ENCODE measurements at places on chromosomes 3 and 15. TPM values are rescaled to one million over a fixed set of nuclear protein-coding genes. Genes with fewer than 3 reads are reported as not detected.

The SCAPER gene
- total RNA-seq: 4.0 TPM

The USP50 gene
- total RNA-seq: 0.19 TPM

The PLA2G4D gene
- total RNA-seq: not detected

The FGF7 gene
- total RNA-seq: not detected

The GRIP2 gene
- total RNA-seq: 2.0 TPM

The CIB2 gene
- total RNA-seq: 25.7 TPM

The SPATA12 gene
- total RNA-seq: 0.62 TPM

The XIRP1 gene
- 0.17 TPM for total RNA-seq

The XPC gene
- total RNA-seq: 33.2 TPM

The WDR5B gene
- total RNA-seq: 3.5 TPM

The ESYT3 gene
- total RNA-seq: 1.2 TPM

The HRG gene
- total RNA-seq: not detected

The GMPS gene
- 78.9 TPM for total RNA-seq

The CAND2 gene
- 0.41 TPM for total RNA-seq

The PTX3 gene
- 1.0 TPM for total RNA-seq

The PARP9 gene
- 5.1 TPM for total RNA-seq

The CCDC54 gene
- total RNA-seq: not detected

The TMEM207 gene
- total RNA-seq: not detected

The BCL6 gene
- 13.4 TPM for total RNA-seq

The HIGD2B gene
- total RNA-seq: not detected

The PTPRG gene
- 2.4 TPM for total RNA-seq

The NR2E3 gene
- total RNA-seq: 0.19 TPM

The ISL2 gene
- 3.5 TPM for total RNA-seq

The CLASP2 gene
- 16.8 TPM for total RNA-seq

The IL5RA gene
- total RNA-seq: not detected

The SAMMSON gene
- total RNA-seq: not detected

The DNAJB11 gene
- total RNA-seq: 51.2 TPM

The LYZL4 gene
- total RNA-seq: not detected
